ENCODE measurements at places on chromosomes 11 and 22.

GRCh38 chr22:39311592-39312400 lies 7.6 kb downstream of the RPL3 start:
- DNase-seq = no peak

GRCh38 chr11:134079317-134079716 lies 10.4 kb downstream of the JAM3 start:
- DNase-seq = no peak

DNA sequence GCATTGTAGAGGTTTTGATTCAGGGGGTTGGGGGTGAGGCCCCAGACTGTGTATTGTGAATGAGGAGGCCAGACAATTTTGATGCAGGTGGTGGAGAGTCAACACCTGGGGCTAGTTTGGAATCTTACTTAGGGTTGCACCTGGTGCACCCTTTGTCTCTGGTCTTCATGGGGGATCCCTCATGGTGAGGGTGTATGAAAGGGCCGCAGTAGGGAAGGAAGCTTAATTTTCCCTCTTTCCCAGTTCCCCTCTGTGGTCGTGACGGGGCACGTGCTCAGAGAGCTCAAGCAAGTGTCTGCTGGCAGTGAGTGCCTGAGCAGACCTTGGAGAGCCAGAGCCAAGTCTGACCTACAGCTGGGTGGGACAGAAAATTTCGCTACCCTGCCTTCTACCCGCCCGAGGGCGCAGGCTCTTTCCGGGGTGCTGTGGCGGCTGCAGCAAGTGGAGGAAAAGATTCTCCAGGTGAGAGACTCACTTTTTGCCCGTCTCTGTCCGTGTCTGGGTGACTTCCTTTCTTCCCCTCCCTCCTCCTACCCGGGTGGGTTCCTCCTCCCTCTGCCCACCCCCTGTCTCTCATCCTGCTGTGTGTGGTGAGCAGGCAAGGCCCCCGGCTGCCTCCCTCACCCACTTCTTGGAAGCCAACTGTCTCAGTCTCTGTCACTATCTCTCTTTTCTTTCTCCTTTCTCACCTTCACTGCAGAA lies 131.7 kb downstream of the MICAL2 start:
- DNase-seq = peak; percentile 22

DNA sequence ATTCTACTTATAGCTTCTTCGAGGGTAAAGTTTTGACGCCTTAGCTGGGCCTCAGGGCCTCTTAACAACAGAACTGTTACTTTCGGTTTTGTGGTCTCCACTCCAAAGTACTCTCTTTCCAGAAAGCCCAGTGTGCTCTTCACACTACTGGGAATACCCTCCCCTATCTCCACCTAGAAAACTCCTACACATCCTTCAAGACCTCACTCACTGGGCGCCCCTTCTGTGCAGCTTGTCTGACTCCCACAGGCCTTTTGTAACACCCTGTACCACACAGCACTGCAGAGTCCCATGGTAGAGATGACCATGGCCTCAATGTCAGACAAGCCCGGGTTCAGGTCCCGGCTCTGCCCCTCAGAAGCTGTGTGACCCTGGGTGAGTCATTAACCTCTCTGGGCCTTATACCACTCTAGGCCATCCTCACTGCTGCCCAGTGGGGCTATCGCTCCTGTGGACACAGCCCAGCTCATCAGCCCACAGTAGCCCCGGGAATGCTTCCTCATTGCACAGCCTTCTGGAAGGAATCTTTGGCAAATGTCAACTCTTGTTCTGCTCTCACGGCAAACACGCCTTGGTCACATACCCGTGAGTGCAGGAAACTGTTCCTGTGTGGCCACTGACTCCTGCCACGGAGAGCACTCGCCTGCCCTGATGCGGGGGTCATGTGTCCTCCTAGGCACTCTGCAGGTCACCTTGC lies 51.4 kb downstream of the SHISAL1 start:
- DNase-seq = no peak

GRCh38 chr11:115503886-115504275 lies 334 bp downstream of the CADM1 start:
- DNase-seq = no peak

DNA sequence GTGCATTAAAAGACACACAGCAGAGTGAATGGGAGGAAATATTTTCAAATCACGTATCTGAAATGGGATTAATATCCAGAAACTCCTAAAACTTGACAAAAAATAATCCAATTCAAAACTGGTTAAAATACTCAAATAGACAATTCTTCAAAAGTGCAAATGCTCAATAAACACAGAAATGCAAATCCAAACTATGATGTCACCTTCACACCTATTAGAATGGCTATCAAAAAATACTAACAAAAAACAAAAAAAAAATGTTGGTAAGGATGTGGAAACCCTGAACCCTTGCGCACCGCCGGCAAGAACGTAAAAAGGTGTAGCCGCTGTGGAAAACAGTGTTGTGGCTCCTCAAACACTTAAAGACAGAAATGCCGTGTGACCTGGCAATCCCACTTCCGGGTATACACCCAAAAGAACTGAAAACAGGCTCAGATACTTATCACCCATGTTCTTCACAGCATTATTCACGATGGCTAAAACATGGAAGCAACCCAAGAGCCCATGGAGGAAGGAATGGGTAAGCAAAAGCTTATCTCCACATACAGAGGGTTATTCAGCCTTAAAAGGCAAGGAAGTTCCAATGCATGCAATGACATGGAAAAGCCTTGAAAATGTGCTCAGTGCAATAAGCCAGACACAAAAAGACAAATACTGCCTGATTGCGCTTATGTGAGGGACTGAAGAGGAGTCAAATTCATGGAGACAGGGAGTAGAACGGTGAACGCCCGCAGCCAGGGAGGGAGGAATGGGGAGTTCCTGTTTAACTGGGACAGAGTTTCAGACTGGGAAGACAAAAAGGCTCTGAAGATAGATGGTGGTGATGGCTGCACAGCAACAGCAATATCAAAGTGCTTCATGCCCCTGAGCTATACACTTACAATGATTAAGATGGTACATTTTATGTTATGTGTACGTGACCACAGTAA lies 19.6 kb downstream of the BRD1 start:
- no peak for DNase-seq

- no peak for DNase-seq
These were observed 55.2 kb downstream of the SC5D start for GRCh38 chr11:121347813-121348212.

- DNase-seq = no peak
These were observed 25.2 kb downstream of the MORC2 start for GRCh38 chr22:30943368-30943767.

- DNase-seq = peak; percentile 93
These were observed 21.2 kb downstream of the UPB1 start for GRCh38 chr22:24516301-24516737.

GRCh38 chr11:518463-519202 lies 11.6 kb upstream of the RNH1 start:
- peak; percentile 98 for DNase-seq

- peak; percentile 51 for DNase-seq
These were observed 92.8 kb upstream of the OR9G4 start for GRCh38 chr11:56841210-56841810.

DNA sequence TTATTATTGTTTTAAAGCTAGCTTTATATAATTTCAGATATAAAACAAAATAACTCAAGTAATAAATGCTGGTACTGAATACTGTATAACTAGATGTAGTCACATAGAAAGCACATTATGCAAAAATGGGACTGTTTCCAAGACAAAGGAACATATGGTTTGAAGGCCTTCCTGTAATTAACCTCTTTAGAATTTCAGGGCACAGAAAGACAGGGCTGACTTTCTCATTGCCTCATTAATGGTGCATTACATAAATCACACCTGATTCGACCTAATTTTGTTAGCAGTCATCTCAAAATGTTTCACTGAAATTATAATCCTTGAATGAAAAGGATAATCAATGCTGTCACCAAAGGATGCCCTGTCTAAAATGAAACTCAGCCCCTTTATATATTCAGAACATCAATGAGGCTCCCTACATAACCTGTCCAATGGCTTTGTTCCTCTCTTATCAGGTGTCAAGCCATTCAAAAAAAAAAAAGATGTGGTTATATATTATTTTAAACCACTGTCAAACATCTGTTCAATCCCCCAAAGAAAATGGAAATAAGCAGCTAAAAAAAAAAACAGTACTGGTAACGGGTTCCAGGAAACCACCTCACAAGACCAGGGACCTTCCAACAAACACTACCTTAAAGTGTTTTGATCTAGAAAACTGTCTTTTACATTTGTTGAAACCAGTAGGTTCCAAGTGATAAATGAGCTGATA lies 77.4 kb downstream of the FAM168A start:
- DNase-seq = no peak

GRCh38 chr22:47370448-47371262 lies 608.2 kb downstream of the TBC1D22A start:
- no peak for DNase-seq

DNA sequence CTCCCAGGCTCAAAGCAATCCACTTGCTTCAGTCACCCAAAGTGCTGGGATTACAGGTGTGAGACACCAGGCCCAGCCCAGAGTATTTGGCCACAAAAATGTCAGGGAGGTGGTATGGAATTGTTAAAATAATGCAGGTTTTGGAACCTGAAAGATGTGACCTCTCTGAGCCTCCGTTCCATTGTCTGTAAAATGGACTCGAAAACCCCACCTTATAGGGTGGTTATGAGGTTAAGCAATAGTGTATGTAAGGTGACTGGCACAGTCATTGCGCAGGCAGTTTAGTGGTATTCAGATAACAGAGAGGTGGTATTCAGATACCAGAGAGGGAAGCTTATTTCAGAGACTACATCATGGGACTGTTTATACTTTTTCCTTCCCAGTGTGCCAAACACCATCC lies 52.5 kb upstream of the PRSS23 start:
- DNase-seq = no peak

GRCh38 chr22:23581260-23581650 lies 1.2 kb upstream of the IGLL1 start:
- no peak for DNase-seq

DNA sequence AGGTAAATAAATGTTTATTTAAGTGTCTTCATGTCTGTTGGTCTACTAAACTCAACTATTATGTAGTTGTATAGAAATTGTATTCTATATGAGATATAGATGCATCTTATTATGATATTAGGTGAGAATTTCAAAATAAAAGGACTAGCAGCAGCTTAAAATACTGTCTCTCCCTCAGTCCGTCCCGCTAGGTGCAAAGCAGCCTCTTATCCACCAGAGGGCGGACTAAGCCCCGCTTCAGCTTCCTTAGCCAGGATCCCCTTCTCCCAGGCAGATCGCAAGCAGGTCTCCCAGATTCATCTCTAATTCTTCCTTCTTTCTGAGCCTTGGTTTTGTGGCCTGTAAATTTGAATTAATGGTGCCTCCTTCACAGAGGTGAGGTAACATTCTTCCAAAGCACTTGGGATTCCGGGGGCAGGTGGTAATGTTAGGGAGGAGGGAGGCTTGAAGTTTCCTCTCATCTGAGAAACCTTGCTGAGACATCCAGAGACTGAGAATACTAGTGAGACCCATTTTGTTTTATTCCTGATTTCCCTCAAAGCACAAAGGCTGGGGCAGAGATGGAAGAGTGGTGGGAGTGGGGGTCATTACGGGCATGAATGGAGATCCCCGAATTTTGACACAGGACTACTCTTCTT lies 13.5 kb upstream of the INSC start:
- peak; percentile 77 for DNase-seq

- DNase-seq = peak; percentile 96
These were observed 13.9 kb downstream of the SLC35E4 start for GRCh38 chr22:30649430-30650007.

DNA sequence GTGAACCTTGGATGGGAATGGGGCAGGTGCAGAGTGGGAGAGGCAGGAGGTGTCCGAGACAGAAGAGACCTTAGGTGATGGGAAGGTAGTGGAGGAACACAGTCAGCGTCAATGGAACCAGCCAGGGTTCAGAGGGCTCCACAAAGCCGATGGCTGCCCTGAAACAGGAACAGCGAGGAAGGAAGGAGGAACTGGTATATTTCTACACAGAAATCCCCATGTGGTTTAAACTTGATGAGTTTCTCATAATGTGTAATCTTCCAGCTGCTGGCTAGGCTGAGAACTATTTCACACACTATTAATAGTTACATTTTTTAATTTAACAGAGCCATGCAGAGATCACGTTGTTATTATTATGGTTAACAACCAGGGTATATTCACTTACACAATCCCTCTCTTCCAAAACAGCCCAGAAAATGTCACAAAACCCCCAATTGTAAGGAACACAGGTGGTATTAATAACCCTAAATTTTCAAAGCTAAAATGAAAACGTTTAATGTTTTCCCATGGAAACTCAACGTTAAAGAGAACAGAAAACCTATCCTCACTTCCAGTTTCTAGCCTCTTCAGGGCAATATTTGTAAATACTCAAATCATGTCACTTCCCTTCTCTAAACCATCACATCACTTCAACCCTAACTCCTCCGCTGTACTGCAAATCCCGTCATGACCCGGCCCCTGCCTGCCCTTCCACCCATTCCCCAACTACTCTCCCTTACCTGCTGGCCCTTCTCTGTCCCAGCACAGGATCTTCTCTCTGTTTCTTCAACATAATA lies 74.5 kb upstream of the ARFGAP3 start:
- DNase-seq = peak; percentile 85

DNA sequence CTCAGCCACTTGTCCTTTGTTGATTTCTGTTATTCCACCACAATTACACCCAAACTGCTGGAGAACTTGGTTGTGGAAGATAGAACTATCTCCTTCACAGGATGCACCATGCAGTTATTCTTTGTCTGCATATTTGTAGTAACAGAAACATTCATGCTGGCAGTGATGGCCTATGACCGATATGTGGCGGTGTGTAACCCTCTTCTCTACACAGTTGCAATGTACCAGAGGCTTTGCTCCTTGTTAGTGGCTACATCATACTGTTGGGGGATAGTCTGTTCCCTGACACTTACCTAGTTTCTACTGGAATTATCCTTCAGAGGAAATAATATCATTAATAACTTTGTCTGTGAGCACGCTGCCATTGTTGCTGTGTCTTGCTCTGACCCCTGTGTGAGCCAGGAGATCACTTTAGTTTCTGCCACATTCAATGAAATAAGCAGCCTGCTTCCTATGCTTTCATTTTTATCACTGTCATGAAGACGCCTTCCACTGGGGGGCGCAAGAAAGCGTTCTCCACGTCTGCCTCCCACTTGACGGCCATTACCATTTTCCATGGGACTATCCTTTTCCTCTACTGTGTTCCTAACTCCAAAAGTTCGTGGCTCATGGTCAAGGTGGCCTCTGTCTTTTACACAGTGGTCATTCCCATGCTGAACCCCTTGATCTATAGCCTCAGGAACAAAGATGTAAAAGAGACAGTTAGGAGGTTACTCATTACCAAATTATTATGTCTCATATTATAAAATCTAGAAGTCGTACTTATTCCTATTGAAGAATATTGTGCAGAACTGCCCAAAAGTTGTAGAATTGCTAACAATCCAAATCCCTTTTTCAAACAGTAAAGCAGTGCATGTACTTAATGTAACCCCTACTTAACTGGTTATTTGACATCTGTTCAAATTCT lies 53.2 kb downstream of the OR4C6 start:
- DNase-seq = no peak

Measured in suppressor macrophage treated with lipopolysaccharide for 1 hour (primary cell).